NCI-H2081 (cell line): ENCODE measurements at places on chromosomes 12 and 14.

- peak; percentile 22 for DNase-seq
These were observed 1.4 kb upstream of the DNAJC22 start for GRCh38 chr12:49345051-49345824.

DNA sequence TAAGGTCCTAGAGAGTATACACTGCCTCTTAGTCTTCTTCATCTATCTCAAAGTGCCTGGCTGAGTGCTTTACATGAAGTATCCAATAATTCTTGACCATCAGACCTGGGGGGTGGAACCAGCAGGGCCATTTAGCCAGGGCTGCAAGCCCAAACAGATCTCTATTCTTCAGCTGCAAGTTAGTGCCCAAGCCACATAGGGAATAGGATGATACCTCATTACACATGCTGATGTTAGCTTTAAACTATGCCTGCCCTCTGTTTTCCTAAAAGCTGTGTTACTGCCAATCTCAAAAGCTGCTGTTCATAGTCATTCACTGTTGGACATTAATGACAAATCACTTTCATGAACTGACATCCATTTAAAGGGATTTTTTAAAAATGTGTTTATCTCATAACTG is 16.7 kb upstream of the IFNG start:
- no peak for DNase-seq

DNA sequence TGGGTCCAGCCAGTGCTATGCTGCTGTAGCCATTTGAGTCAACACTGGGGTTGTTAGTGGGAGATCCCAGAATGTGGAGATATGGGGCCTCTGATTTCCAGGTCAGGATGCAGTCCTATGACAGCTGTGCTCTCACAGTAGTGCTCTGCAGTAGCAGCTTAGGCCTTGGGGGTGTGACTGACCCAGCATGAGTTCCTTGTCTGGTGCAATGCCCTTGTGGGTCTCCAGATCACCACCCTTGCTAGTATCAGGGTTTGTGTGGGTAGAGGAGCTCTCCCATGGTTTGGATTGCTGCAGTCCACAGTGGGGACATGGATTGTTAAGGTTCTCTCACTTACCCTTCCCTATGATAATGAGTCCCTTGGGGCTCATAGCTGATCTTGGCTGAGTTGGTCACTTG is 113.7 kb downstream of the RAD51B start:
- DNase-seq, result no peak

- no peak for DNase-seq
These were observed 472.0 kb downstream of the TMTC2 start for GRCh38 chr12:83158613-83159207.

- DNase-seq, result peak; percentile 80
These were observed 96.9 kb downstream of the GCH1 start for GRCh38 chr14:54805445-54806322.

GRCh38 chr14:101119830-101120571 is 216.5 kb upstream of the RTL1 start:
- no peak for DNase-seq

DNA sequence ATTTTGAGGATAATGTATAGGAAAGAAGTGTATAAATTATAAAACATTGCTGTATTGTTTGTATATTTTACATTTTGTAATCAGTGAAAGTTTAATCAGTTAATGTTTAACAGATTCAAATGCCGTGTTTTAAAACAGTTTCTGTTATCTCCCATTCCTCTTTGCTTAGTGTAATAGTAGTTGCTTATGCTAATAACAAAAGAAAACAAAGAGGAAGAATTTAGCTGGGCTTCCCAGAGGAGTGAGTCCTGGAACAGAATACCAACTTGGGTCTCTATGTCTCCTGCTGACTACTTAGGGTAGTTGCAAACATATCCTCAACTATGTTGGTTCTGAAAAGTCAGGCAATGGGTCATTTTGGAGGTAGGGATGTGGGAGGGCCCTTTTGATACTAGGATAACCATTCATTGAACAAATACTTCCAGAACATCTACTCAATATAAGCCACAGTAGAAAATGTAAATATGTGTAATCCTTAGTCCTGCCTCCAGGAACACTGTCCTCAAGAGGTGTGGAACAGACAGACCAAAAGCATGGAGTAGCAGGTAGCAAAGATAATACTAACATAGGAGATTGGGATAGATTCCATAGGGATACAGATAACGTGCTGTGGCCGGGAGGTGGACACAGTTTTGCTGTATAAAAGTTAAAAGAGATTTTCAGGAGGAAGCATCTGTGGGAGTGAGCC is 36.1 kb upstream of the EVL start:
- DNase-seq, result no peak

GRCh38 chr14:63603749-63604277 is 37.9 kb downstream of the WDR89 start:
- DNase-seq, result no peak

- DNase-seq, result no peak
These were observed 1.5 kb upstream of the TM7SF3 start for GRCh38 chr12:27015730-27016076.
